ENCODE measurements at places on chromosomes 4 and X. TPM values are rescaled to one million over a fixed set of nuclear protein-coding genes. Genes with fewer than 3 reads are reported as not detected.

The GPR119 gene
- not detected for total RNA-seq

The GPR173 gene
- 4.4 TPM for total RNA-seq

GRCh38 chr4:123453061-123453680, 56.6 kb downstream of the SPRY1 start:
- H3K36me3 ChIP-seq, result no peaks in the 10 kb centered on the region
- no peak for DNase-seq
- H3K4me1 ChIP-seq, result peaks cover 2% of the 10 kb centered on the region

- peak overlapping the region; percentile 18 for H3K4me3 ChIP-seq
- H3K4me1 ChIP-seq, result no peaks in the 10 kb centered on the region
- DNase-seq, result peak; percentile 83
These were observed 37.8 kb upstream of the PCDH19 start for GRCh38 chrX:100447655-100448397.
